ENCODE measurements at places on chromosomes 7 and 10. TPM values are rescaled to one million over a fixed set of nuclear protein-coding genes. Genes with fewer than 3 reads are reported as not detected.

DNA sequence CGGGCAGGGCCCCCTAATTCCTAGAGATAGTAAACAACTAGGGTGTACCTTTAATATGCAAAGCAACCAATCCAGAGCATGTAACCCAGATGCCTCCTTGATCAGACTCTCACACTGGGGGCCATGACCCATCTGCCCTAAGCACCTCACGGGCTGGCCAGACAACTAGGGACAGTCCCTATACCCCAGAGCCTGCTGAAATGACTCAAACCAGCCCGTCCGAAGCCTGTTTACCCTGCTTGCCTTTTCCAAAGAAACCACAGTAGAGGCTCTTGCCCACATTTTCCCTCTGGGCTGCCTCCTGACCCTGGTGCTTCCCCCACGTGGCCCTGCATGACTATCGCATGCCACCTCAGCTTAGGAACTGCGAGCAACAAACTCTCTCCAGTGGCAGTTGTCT, 46.2 kb downstream of the RGS10 start:
- DNase-seq, result no peak

DNA sequence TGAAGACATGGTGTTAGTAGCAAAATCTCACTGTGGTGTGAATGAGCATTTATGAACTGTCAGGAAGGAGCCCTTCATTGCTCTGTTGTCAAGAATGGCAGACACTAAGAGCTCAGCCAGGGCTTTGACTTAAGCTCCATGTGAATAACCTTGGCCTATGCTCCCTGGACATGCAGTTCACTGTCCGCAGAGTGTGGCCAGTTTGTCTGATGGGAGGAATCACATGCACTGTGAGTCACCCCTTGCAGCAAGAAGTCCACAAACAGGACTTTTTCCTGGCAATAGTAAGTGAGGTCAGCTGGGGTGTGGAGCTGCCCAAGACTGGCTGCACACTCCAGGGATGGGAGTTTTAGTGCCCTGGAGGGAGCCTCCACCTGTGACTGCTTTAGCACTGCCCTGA, 49.5 kb downstream of the ZNF37A start:
- no peak for DNase-seq

GRCh38 chr10:104038537-104038936, 47.1 kb downstream of the COL17A1 start:
- no peak for DNase-seq

DNA sequence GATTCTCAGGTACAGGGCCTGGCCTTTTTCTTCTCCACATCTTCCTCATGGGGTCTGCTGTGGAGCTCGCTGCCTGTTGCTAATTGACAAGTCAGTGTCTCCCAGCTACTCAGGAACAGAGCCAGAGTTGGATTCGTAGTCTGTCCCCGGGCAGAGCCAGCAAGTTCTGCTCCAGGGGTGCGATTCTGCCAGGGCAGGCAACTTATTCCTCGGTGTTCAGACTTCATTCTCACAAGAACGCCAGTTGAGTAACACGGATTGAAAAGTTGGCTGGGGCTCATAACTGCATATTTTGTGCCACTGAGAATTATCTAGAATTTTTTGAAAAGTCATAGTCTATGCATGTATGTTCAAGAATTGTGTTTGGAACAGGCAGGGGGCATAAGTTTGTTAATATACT, 336.7 kb upstream of the NPVF start:
- no peak for DNase-seq

- DNase-seq, result no peak
Observed at GRCh38 chr7:17802056-17802455, 138.2 kb downstream of the SNX13 start.

DNA sequence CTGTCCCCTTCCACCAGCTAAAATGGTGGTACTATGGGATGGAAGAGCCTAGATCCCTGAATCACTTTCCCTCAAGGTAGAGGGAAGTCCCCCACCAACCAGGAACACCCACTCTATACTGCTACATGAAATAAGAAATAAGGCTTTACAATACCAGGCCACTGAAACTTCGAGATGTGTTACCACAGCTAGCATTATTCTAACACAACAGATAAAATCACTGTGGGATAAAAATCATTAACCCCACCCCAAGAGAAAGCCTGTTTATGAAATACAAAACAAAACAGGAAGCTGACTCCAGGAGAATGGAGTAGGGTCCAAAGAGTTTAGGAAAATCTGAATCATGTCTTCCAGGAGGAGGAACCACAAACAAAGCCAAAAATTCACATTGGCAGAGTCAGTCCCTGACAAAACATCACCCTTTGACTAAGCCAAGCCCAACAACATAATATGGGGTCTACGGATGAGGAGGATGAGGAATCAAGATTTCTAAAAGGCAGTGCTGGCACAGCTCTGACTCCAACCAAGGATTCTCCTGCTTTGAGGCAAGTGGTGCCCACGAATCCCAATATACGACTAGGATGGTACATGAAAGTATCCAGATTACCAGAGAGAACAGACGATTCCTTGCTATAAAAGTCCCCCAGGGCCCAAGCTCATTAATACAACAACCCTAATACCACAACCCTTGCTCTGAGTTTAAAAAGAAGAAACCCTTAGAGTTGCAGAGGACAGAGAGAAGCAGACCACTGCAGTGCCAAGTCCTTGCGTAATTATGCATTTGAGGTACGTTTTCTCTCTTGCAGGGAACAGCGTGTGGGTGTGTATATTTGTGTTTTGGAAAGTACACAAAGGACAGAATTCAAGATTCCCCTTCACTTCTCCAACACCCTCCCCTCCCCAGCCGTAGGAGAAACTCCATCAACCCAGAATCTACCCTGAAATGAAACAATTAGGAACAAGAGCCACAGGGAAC, 23.7 kb downstream of the XPNPEP1 start:
- no peak for DNase-seq

GRCh38 chr10:110780704-110781103, 91.0 kb upstream of the PDCD4 start:
- DNase-seq, result no peak

DNA sequence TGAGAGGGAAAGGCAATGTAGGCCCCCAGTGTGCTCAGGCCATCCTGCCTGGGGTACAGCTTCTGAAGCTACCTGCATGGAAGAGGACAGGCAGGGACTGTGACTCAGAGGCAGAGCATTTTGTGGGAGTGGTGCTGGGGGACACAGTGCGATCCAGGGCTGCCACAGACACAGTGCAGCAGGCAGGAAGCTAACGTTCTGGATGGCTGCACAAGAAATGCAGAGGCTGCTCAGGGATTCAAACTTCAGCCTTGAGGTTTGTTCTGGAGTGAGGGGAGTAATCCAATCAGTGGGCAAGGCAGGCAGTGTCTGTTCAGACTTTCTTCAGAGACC, 648.0 kb upstream of the IGFBP3 start:
- no peak for DNase-seq

DNA sequence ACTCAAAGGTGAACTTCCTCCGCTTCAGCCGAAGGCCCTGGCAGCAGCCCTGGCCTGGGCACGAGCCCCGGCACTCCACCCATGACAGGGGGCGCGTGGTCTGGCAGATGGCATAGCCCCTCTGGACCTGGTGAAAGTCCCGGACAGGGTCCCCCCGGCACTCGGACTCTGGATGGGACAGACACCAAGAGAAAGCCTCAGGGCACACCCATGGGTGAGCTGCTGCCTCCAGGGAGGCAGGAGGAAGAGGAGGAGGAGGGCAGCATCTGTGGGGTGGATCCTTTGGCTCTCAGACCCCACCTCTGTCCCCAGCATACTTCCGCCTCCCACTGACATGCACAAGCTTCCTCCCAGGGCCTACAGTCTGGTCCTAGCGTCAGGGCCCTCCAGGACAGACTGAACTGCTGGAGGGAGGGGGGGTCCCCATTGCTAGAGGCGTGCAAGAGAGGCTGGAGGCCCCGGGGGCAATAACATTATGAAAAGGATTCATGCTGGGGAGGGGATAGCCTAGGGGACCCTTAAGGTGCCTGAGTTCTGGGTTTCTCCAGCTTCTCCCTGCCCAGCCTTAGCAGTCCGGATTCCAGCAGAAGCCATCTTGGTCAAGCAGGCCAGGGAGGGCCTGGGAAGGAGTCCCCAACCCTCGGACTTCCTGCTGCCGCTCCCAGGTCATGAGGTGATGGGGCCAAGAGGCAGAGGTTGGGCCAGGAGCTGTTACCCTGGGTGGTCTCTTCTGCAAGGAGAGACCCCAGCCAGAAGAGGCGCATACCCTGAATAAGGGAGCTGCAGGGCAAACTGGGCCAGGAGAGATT, 169.3 kb downstream of the LCOR start:
- no peak for DNase-seq

DNA sequence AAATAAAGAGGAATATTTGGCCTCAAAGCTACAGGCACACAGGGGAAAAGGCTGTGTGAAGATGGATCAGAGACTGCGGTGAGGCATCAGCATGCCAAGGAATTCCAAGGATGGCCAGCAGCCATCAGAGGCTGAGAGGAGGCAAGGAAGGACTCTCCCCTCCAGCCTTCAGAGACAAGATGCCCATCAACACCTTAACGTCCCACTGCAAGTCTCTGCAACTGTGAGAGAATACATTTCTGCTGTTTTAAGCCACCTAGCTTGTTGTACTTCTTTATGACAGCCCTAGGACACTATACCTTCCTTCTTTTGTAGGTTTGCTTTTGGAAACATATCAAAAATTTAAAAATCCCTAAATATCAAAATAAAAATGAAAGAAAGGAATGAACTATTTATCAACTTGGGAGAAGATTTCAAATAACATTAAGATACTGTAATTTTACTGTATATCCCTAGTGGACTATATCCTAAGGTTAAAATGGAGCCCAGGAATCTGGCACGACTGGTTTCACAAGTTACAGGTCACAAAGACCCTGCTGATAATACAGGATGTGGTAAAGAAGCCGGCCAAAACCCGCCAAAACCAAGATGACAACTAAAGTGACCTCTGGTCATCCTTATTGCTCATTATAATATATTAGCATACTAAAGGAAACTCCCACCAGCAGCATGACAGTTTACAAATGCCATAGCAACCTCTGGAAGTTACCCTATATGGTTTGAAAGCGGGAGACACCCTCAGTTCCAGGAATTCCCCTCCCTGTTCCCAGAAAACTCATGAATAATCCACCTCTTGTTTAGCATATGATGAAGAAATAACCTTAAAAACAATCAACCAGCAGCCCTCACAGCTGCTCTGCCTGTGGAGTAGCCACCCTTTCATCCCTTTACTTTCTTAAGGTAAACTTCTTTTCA, 185.2 kb downstream of the AVL9 start:
- no peak for DNase-seq

DNA sequence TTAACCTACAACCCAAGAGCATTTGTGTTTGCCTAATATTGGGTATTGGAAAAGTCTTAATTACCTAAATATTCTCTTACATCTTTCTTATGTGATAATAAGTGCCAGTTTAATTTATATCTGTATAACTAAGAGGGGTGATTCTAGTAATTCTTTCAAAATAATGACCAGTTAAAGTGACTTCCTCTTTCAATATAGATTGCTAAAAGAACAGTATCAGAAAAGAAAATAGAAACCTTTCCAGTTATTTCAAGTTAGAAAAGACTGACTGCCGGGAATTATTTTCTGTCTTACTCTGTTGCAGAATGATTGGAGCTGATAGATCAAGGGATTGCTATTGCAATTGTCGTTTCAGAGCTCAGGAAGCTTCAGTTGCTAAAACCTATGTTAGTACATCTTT, 525.0 kb upstream of the SEMA3D start:
- no peak for DNase-seq

DNA sequence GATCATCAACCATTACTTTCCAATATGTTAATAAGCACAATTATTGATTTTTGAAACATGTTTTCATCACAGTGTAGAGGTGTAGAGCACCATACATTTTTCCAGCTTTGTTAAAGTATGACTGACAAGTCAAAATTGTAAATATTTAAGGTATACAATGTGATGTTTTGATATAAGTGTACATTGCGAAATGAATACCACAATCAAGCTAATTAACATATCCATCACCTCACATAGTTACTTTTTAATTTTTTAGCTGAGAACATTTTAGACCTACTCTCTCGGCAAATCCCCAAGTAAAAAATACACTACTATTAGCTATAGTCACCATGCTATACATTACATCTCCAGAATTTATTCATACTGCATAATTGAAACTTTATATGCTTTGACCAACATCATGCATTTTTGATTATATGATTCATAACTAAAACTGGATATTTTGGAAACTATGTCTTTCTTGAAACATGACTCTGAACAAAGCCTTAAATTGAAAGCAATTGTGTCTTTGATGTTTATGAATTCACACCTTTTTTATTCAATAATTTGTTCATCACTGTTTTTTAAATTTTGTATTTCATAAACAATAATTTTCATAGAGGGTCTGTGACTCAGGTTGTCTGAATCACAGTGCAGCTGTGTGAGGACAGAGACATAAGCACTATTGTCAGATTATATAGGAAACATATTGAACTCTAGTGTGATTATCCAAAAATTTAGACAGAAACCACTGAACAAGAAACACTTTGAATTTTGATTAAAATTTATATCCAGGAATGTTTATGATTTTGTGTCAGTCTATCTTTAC, 486.1 kb downstream of the SEMA3D start:
- DNase-seq, result no peak

DNA sequence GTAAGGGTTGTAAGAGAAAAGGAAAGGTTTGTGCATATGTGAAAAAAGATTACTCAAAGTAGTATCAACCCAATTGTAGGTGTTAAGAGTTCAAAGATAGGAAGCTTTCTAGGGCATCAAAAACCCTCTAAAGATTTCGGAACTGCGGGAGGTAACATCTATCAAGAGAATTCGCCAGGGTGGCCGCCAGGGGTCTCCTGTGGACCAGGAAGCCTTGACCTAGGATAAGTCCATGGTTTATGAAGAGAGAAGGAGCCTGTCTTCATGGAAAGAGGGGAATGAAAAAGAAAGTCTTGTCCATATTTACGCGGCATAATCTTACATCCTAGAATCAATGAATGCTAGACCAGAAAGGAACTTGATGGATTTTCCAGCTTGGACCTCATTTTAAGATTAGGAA, 140.7 kb upstream of the CALCR start:
- no peak for DNase-seq

DNA sequence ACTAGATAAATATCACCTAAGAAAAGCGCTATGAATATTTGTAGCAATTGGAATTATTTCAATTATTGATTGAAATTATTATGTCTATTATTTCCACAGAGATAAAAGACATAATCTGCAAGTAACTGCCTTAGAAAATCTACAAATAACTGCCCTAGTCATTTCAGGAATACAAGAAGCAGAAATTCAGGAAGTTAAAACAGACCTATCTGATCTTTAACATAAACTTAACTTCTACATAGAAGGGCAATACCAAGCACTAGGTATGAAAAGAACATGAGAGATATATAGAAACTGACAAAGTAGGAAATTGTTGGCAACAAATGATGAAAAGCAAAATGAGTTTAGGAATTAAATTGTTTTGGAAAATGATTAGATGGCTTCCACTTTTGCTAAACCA, 31.8 kb upstream of the AKR1B10 start:
- DNase-seq, result no peak

The PIP gene
- total RNA-seq, result not detected

The BMPER gene
- total RNA-seq, result not detected

The PRKG1 gene
- not detected for total RNA-seq

The TMEM254 gene
- 8.3 TPM for total RNA-seq

The FFAR4 gene
- total RNA-seq, result not detected

The HECW1 gene
- not detected for total RNA-seq

The NDUFB2 gene
- 169 TPM for total RNA-seq
